NCI-H1417 (cell line): ENCODE measurements at places on chromosomes 1 and 21.

DNA sequence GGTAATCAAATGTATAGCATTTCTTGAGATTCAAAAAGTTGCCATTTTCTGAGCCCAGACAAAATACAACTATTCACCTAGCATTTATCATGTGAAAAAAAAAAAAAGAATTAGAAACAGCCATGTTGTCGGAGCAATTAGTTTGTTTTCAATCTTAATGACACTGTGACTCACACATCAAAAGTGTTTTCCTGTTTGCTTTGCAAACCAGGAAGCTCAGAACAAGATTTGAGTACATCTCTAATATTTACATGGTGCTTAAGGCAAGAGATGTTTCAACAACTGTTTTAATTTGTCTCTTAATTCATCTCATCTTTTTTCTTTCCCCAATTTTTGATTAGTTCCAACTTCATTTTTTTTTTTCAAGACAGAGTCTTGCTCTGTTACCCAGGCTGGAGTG, 62.5 kb upstream of the CAPZB start:
- DNase-seq, result peak; percentile 30

DNA sequence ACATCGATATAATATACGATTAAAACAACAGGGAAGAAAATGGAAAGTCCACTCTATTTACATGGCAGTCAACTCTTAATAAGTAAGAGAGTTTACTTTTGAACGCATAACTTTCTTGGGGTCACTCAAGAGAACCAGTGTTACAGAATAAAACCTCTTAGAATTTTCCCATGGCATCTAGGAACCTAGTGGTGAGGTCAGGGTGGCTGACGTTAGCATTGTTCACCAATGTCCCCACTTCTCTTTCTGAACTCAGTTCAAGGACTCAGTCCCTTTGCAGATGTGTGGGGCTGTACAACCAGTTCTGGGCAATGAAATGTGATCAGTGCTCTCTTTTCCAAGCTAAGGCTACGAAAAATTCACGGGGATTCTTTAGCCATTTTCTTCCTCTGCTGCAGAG, 2.6 kb upstream of the RNF2 start:
- no peak for DNase-seq

GRCh38 chr1:60065199-60065598, 8.4 kb downstream of the C1orf87 start:
- no peak for DNase-seq

DNA sequence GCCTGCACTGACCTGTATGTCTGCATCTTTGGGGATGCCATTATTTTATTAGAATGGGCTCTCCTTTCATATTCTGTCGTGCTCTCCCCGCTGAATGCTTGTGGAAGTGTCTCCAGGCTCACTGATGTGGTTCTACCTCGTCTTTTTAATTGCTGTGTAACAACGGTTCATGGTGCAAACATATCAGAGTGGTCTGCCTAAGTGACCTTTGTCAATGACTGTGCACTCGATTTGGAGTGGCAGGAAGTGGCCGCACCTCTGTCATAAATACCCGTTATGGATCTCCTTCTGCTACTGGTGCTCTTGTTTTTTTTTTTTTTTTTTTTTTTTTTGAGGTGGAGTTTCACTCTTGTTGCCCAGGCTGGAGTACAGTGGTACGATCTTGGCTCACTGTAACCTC, 38.3 kb downstream of the SPSB1 start:
- DNase-seq, result peak; percentile 12

- DNase-seq, result peak; percentile 54
Measured at GRCh38 chr1:33384040-33384812, 46.7 kb downstream of the PHC2 start.

DNA sequence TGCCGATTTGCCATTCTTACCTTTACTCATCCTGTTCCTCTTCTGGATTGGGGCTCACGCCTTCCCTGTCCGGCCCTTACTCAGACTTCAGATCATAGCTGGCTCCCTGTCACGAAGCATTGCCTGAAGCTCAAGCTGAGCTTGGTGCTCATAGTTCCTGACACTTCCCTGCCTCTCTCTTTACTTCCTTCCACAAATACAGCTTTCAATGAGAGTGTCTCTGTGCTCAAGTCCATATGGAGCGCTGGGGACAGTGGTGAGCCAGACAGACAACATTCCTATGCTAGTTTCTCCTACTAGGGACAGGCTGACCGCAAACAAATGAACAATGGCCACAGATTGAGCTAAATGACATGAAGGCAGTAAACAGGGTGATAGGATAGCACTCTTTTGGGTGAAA, 38.1 kb downstream of the HHAT start:
- DNase-seq, result no peak

- DNase-seq, result no peak
Measured at GRCh38 chr1:22875241-22875640, 97.4 kb downstream of the LACTBL1 start.

GRCh38 chr1:80457409-80457808, 1343.3 kb upstream of the ADGRL2 start:
- DNase-seq, result no peak

- no peak for DNase-seq
Measured at GRCh38 chr1:228830185-228830953, 95.1 kb downstream of the RHOU start.

- DNase-seq, result no peak
Measured at GRCh38 chr1:94707321-94708298, 112.5 kb upstream of the SLC44A3 start.

DNA sequence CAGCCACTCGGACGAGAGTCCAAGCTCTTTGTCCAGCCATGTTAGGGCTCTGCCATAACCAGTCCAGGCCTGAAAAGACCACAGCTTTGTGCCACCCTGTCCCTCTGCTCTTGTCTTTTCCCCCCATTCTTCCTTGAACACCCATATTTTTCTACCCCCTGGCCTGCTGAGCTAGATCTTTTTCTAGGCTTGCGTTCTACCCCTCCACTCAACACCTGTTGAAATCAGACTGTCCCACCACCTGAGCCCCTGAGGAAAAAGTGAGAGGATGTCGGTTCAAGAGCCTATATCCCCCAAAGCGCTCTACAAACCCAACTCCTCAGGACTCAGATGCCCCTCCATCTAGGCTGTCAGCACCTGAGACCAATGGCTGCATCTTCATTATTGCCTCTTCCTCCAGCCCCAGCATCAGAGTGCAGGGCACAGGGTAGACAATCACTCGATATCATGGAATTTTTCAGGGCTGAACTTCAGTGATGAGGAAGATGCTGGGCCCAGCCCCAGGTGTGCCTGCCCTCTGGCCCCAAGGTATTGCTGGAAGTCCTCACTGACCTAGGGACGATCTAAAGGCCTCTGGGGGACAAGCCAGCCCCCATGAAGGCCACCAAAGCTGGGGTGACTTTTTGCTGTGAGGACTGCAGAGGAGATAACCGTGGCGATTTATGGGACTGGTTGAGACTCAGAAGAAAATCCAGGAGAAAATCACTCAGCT, 75.3 kb downstream of the CD247 start:
- DNase-seq, result no peak

GRCh38 chr1:174230399-174230798, 71.1 kb downstream of the RABGAP1L start:
- no peak for DNase-seq

DNA sequence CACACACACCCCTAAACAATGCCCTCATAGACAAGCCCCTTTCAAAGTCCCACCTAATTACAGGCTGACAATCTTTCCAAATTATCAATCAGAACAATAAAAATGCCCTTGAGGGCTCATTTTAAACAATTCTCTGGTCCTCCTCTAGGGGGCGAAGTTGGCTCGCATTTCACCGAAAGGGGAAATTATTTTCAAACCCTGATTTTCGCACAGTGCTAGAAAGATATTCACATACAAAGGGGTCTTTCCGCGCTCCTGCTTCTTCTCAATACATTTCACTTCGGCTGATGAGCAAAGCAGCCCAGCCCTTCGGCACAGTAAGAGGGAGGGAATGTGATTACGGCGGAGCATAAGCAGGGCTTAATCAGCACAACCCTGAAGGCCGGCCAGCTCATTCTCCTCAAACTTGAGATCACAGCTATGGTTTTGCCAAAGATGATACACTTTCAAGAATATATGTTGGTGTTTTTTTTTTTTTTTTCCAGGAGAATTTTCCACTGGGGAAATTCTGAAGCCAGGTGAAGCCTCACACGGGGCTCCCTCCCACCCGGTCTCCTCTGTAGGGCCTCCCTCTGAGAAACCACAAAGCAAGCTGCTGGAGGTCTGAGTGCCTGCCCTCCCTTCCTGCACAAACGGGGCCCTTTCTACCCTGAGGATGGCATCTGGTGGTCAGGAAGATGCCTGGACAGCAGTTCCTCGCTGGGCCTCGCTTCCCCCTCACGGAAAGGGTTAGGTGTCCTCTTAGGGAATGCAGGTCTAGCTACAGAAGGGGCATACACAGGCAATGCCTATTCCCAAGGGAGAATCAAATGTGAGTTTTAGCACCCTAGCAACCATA, 66.9 kb downstream of the GNG12 start:
- DNase-seq, result peak; percentile 76

DNA sequence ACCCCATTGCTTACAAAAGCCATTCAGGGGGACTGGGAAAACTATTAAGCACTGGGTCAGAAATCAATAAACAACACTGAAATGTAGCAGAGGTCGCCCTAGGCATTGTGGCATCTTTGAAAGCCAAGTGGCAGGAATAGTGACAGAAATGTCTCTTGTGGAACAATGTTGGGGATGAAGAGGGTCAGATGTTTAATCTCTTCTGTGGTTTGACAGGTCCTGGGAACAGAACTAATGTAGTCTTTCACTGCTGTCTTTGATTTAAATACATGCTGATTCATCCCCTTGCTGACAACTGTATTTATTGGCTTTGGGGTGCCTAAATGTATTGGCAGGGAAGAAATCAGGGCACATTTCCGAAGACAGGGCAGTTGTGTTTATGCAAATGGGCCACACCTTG, 194.8 kb downstream of the ATG4C start:
- DNase-seq, result no peak

DNA sequence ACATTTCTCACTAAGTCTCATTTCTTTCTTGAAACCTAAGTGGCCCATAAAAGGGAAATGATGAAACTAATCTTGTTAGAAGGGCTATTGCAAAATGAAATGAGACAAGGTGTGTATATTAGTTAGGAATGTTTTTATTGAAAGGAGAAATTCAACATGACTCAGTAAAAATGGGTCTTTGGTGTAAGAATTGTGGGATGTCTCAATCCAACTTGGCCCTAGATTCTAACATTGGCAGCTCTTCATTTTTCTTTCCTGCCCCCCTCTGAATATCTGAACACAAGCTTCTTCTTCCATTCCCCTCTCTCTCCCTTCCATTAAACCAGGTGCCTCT, 26.8 kb upstream of the TARBP1 start:
- DNase-seq, result no peak
